ENCODE measurements at places on chromosomes 3 and 15.

DNA sequence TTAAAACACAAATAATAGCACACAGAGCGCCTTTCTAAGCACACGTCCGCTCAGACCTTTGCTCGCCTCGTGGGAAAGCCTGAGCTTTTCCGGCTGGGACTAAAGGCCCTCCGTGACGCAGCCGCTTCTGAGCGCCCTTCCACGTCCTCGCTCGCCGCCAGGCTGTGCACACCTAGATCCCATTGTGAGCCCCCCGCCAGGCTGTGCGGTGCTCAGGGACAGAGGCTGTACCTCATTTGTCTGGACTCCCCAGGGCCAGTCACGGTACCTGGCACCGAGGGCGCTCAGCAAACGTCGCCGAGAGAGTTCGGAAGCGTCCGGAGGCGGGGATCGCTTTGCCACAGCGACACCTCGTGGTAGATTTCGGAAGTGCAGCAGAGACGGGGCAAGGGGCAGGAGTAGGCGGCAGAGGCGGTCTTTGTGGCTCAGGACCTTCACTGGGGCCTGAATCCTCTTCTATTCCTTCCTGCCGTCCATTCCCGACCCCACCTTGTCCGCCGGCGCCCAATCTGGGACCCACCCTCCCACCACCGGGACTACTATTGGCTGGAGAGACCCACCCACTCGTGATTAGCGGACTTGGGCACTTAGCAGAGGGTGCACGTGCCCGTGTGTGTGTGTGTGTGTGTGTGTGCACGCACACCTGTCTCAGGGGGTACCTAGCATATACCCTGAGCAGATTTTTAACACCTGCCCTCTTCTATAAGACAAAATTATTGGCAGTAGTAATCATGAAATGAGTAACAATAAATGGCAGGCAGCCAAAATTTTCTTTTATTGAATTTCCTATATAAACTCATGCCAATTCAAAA, 65.6 kb downstream of the RHCG start:
- DNase-seq, result peak; percentile 61

GRCh38 chr3:184258926-184259325, 2.4 kb downstream of the CAMK2N2 start:
- DNase-seq, result no peak

- DNase-seq, result no peak
Observed at GRCh38 chr3:25457671-25458419, 29.8 kb downstream of the RARB start.

GRCh38 chr3:160018959-160019358, 30.3 kb downstream of the IL12A start:
- DNase-seq, result no peak

DNA sequence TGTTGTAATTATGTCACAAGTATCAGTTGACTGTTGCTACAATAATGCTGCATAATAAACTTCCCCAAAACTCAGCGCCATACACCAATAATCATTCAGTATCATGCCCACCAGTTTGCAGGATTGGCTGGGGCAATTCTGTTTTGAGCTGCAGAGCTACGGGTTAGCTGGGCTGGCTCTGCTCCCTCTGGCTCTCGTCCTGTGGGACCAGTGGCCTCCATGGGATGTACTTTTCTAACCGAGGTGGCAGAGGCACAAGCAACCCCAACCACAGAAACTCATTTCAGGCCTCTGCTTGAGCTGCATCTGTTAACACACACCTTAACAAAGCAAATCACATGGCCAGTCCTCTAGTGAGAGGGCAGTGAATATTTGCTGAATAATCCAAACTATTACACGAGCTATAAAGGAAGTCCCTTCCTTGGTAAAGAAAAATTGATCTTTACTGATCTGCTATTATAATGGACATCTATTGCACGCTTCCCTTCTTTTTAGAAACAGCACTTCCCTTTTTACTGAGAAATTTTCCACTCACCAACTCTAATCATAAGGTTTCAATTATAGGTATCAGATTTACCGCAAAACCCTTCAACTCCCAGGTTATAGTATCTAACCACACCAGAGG, 10.9 kb upstream of the BCL2A1 start:
- no peak for DNase-seq

- DNase-seq, result no peak
Observed at GRCh38 chr3:72950372-72950771, 46.2 kb upstream of the PPP4R2 start.

DNA sequence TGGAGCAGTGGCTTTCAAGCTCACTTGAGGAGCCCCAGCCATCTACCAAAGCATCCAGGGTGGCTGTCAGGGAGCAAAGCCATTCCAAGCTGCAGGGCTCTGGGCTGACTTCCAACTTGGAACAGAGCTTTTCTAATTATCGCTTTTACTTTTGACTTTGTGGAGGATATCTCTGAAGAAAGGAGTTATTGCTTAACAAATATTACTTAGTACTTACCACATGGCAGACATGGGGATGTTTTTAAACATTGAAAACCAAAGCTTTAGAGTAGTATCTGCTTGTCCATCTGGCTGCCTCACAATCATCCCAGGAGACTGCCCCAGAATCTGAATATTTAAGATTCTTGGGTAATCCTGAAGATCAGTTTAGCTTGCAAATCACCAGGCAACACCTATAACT, 8.9 kb downstream of the TAGLN3 start:
- no peak for DNase-seq

- DNase-seq, result no peak
Observed at GRCh38 chr3:82208002-82208710, 446.7 kb upstream of the GBE1 start.

GRCh38 chr15:41882689-41883483, 11.0 kb downstream of the SPTBN5 start:
- DNase-seq, result no peak

- no peak for DNase-seq
Observed at GRCh38 chr3:195555110-195555509, 12.0 kb upstream of the PPP1R2 start.

GRCh38 chr3:57176045-57176444, 10.9 kb upstream of the IL17RD start:
- DNase-seq, result no peak

GRCh38 chr15:57376696-57377477, 582 bp downstream of the CGNL1 start:
- no peak for DNase-seq

- DNase-seq, result no peak
Observed at GRCh38 chr3:151989621-151990020, 116.2 kb downstream of the SUCNR1 start.

DNA sequence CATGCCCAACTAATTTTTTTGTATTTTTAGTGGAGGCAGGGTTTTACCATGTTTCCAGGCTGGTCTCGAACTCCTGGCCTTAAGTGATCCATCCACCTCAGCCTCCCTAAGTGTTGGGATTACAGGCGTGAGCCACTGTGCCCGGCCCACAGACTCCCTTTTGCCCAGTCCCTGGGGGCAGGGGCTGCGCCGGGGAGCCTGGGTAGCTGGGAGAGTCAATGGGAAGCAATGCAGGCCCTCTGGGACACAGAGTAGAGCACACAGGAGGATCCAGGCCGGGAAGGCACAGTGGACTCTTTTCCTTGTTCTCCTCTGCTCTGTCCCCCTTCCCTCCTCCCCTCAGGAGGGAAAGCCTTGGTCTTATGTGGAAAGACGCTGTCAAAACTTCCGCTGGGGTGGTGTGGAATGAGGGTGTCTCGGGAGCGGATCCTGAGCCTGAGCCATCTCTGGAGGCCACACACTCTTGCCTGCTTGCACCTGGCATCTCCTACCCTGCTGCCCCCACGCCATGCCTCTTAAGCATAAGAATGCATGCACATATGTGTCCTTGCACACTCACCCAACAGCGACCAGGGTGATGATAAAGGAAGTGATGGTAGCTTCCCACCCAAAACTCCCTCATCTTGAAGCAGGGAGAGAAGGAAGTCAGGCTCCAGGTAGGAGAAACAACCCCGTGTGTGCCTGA, 11.9 kb upstream of the PRKCD start:
- DNase-seq, result no peak

- DNase-seq, result no peak
Observed at GRCh38 chr3:104878395-104878794, 488.3 kb upstream of the ALCAM start.

DNA sequence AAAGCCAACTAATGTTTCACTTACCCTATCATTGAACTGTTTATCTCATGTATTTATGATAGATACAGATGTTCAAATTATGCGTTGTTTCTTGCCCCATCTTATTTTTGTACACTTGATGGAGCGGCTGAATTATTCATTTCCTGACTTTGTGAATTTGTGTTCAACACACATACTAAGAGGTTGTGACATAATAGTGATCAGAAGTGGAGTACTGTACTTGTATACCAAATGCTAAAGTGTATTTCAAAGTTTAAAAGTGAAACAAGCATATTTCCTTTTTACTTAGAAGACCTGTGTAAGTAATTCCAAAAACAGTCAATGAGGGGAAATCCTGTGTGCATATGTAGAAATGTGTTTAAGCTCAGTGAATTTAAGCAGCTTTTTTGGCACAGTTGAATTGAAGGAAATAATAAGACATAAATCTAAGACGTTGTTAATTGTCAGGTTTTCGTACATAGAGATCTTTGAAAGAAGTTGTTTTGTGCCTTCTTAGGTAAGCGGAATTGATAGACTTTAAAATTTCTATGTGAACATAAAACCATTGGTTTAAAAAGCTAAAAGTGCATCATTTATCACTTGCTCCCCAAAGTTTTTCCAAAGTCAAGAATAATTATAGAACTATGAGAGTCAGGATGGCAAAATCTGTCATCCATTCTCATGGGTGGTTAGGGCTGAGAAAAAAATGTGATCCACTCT, 1.9 kb downstream of the NFKBIZ start:
- DNase-seq, result no peak

DNA sequence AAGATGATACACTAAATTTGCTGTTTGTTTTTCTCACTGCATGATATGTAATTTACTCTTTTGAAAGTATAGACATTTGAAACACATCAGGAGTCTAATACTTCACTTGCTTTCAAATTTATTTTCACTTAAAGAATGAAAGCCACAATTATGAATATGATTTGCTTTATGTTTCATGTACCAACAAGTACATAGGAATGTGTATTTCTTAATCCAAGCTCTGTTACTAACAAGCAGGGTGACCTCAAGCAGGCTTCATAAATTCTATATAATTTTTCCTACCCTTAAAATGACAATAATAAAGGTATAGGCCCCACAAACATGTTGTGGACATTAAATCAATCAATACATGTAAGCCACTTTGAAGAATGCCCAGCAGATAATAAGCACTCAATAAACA, 170.2 kb upstream of the P2RY1 start:
- no peak for DNase-seq

- no peak for DNase-seq
Observed at GRCh38 chr15:69857686-69858391, 239.9 kb downstream of the TLE3 start.

DNA sequence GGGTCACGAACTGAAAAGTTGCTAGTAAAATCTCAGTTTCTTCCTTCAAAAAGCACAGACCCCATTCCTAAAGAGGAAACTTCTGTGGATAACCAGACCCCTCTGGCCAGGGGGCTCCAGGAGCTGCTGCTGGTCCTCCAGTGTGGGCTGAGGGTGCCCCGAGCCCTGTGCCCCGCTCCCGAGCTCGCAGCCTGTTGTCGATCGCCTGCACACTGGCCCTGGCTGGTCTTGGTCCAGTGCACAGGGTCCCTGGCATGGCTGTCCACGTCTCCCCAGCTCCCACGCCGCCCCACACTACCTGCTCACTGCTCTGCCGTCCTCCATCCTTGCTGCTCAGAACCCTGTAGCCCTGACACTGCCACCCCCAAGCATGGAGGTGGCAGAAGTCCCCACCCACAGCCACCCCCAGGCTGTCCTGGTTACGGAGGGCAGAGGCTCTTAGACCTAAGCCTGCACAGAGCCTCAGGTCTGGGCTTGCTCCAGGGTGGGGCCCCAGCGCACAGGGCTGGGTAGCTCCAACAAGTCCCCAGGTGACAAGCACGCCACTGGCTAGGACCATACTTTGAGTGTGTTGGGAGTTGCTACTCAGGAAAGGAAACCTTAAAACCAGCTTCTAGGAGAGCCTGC, 87.0 kb downstream of the PLXNA1 start:
- DNase-seq, result no peak

DNA sequence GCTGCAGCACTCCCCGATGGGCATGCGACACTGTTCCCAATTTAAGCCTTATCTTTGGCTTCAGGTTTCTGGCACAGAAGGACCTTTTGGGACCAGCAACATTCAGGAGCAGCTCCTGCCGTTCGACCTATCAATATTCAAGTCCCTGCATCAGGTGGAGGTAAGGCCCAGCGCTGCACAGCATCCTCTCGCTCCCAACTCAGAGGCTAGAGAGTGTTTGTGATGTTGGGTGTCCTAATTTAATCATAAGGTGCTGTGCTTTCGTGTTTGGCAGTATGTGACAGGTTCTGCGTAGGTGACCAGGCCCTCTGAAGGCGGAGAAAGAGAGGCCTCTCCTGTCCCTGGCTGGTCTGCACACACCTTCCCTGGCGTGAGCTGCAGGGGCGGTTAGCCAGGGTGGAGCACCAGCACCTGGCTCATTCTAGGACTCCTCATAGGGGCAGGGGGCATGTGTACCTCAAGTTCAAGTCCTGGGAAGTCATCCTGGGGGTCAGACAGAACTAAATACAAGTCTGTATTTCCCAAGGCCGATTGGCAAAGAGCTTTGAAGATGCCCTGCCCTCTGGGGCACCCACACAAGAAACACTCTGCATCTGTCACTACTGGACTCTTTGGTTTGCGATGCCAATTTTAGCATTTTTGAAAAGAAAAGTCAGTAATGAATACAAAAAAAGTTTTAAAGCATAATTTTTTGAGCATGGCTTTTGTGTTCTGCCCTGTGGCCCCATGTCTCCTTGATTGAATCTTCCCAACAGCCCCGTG, 17.0 kb downstream of the NISCH start:
- DNase-seq, result no peak

GRCh38 chr15:50333229-50333628, 21.8 kb downstream of the GABPB1 start:
- no peak for DNase-seq

DNA sequence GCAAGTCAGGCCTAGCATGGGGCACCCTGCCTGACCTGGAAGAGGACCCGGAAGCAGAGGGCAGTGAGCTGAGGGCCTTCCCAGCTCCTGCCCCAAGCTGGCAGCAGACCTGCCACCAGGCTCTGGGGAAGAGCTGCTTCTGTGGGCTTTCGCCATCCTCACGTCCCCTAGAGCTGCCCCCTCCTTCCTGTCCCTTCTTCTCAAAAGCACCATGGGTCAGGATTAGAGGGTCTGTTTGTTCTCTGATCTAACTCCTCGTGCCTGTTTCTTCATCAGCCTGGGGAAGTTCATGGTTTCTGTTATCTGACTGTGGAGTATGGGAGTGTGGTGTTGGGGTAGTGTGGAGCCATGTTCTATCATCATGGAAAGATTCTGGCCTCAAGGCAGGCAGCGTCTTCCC, 58.4 kb upstream of the POLG start:
- DNase-seq, result no peak

- no peak for DNase-seq
Observed at GRCh38 chr3:65146179-65146578, 458.4 kb upstream of the ADAMTS9 start.

DNA sequence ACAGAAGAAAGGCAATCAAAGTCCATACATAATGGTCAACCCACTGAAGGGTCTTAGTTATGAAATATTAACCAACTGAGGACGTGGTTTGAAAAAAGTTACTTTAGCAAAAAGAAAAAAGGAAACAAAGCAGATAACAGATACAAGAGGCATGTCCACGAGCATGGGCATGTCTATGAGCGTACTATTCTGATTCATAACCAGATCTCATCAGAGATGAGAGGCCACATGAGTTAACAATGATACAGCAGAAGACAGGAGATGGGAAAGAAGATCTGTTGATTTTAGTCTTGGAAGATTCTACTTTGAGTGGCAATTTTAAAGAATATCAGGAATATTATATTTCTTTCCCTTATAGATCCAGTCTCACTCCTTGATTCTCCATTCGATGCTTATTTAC, 262.9 kb upstream of the SLITRK3 start:
- DNase-seq, result no peak

- DNase-seq, result no peak
Observed at GRCh38 chr3:12193485-12194165, 34.9 kb upstream of the TIMP4 start.

- DNase-seq, result no peak
Observed at GRCh38 chr15:58360421-58361090, 71.2 kb upstream of the LIPC start.

Measured in effector memory CD4-positive, alpha-beta T cell (primary cell).